Activated T-helper 1 cell treated with anti-CD3 and anti-CD28 coated beads, Interleukin-2, amount 50 U/mL, for 16 hours (primary cell): ENCODE measurements at places on chromosomes 6 and 20.

DNA sequence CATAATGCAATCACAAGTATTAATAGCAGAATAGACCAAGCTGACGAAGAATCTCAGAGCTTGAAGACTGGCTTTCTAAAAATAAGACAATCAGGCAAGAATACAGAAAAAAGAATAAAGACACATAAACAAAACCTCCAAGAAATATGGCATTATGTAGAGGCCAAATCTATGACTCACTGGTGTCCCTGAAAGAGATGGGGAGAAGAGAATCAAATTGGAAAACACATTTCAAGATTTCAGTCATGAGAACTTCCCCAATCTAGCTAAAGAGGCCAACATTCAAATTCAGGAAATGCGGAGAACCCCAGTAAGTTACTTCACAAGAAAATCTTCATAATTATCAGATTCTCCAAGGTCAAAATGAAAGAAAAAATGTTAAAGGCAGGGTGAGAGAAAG is 69.0 kb upstream of the PDE7B start:
- no peak for DNase-seq

GRCh38 chr6:170371080-170371479 is 64.5 kb downstream of the FAM120B start:
- no peak for DNase-seq

DNA sequence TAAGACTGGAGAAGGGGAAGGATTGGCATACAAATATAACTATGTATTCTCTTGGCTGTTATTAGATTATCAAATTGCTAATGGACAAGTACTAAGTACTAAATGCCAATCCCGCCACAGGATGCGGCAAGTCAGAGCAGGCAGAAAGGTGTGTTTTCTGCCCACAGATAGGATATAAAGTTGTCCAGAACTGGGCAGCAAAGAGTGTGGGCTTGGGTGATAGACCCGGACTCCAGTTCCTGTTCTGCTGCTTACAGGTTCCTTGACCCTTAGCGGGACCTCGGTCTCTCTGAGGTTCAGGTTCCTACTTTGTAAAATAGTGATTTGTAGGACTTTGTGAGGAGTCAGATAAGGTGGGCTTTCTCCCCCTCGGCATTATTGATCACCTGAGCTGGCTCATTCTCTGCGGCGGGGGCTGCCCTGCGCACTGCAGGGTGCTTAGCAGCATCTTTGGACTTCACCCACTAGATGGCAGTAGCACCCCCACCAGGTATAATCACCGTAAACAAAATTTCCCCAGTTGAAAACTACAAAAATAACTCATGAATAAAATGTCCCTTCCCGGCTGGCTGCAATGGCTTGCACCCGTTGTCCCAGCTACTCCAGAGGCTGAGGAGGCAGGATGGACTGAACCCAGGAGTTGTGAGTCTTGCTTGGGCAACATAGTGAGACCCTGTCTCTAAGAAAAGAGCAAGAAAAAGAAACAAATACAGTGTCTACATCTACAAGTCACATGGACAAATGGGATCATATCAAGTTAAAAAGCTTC is 193.1 kb downstream of the DOK5 start:
- DNase-seq = no peak

- no peak for DNase-seq
These were observed 658 bp downstream of the CUL7 start for GRCh38 chr6:43052842-43053544.

DNA sequence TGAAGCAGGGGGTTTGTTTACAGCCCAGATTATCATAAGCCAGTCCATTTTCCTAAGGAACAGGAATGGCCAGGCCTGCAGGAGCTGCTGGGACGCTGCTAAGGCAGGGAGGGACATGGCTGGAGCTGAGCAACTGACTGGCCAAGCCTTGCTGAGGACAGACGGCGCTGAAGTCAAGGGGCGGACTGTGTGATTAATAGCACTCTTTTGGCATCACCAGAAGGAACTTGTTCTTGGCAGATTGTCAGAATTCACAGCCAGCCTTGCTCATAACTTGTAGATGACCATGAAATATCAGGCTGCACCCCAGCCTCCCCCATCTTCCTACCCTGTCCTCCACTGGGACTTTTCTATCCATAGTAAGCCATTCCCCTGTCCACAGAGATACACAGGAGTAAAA is 218.8 kb upstream of the RNF24 start:
- DNase-seq = no peak

DNA sequence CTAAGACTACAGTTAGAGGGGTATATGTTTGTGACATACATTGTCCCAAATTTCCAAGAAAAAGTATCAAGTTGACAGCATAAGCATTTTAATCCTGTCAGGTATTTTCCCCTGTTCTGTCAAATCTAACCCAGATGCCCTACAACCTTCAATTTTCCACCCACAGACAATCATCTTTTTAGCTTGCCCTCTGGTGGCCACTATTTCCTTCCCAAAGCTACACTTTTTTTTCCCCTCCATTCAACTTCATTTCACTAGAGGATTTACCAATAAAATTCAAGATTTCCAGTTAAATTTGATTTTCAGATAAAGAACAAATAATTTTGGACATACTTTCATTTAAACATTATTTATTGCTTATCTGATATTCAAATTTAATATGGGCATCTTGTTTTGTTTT is 286.6 kb downstream of the TENT5A start:
- DNase-seq = no peak

DNA sequence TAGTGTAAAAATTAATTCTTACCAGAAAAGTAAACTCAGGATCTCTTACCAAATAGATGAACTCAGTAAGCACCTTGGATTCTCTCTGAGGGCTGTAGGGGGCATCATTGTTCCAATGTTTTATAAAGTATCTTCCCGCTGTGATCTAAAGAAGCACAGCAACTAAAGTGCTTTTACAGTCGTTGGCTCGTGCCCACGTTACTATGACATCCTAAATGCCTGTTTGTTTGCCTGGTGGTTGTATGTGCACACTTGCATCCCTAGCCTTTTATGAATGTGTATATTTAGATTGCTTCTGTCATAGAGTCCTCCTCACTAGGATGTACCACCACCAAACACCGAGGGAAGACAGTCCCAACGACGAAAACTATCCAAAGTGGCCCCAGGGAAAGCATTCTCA is 34.5 kb downstream of the SLX4IP start:
- DNase-seq = no peak

- no peak for DNase-seq
These were observed 183.2 kb upstream of the BMP5 start for GRCh38 chr6:56058636-56059035.

- no peak for DNase-seq
These were observed 43.1 kb downstream of the SLC17A5 start for GRCh38 chr6:73610444-73611275.

DNA sequence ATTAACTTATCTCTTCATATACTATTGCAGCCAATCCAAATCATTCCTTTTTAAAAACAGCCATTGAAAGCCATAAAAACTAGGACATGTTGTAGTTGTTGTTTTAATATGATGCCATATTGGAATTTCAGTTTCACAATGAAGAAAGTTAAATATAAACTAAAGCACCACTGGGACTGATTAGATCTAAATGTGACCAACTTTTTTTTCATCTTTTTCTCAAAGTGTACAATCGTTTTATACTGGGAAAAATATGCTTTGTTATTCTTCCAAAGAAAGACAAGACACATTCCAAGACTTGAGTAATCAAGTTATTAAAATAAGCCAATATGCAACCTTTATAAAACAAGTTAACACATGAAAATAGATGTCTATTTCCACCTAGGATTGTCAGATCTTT is 68.5 kb downstream of the THEMIS start:
- DNase-seq = no peak

GRCh38 chr6:126890055-126890454 is 228.4 kb upstream of the RSPO3 start:
- no peak for DNase-seq

DNA sequence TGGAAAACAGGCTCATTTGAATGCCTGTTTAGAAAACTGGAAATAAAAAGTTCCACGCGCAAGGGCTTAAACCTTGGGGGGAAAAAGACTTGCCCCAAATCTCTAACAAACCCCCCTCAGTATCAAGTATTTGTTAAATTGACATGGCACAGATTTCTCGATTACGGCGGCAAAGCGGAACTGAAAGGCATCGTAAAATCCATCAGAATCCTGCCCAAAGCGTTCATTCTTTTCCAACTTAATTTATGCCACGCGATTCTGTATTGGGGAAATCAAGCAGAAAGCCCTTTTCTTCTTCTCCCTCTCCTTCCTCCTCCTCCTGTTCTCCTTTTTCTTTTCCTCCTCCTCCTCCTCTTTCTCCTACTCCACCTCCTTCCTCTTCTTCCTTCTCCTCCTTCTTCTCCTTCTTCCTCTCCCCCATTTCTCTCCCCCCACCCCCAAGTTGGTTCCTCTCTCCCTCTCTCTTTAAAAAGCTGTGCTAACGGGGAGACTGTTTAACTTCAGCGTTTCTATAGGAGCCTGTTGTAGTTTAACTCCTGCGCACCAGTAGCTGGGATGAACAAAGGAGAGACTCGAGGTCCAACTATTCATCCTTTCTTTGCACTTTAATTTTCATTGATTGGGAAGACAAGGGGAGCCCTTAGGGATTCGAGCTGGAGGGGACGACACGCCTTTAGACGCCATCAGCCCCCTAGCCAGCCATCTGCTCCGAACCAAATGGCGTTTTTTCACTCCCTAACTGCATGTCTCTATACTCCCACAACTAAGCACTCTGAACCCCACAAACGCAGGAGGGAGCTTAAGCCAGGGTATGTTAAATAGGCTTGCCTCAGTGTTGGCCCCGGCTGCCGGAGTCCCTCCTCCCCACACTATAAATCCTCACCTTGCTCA is 2.7 kb upstream of the DLL1 start:
- no peak for DNase-seq

GRCh38 chr6:36339146-36339545 is 2.5 kb upstream of the BNIP5 start:
- DNase-seq = no peak

DNA sequence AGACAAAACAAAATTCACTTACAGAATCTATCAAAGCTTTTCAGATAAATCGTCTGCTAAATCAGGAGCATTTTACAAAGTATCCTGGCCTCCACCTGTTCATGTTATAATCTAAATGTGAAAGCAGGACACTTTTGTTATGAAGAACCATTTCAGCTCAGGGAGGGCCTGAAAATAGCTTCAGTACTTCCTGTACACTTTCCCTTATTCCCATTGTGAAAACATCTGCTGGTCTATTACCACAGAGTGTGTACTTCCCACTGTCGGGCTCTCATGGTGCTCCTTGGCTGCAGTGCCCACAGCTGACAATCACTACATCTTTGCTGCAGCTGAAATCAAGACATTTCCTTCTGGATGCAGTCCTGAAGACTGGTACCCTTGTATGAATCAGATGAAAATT is 128.1 kb downstream of the OPRM1 start:
- DNase-seq = no peak

DNA sequence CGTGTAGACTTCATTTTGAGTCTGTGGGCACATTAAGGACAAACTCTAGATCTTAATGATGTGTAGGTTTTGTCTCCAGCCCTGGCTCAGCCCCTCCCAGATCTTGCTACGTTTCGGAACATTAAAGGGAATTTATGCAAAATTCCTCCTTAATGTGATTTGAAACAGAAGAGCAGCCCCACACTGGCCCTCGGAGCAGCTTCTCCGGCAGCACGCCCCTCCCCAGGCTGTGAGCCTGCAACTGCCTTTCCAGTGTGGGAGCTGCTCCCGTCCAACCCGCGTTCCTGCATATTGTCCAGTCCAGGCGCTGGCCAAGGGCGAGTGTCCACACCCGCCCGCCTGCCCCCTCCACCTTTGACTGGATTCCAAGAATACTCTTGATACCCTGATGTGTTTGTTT is 257.2 kb downstream of the TAF4 start:
- no peak for DNase-seq

DNA sequence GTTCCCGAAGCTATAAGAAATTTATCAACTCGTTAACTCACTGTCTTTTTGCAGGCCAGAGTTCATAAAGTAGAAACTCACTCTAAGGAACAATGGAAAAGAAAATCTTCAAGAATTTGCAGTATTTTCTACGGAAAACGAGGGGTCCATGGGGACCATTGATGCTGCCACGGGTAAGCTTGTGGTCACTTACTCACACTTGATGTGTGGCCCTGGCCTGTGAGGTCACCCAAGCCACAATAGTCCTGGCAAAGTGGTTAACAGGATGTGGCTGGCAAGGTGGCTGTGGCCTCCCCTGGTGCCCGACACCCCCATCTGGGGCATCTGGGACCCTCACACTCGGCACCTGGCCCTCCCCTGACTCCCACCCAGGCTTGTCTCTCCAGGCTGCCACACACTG is 123.4 kb downstream of the C6orf118 start:
- no peak for DNase-seq

GRCh38 chr6:169406804-169407203 is 153.2 kb upstream of the THBS2 start:
- DNase-seq = no peak

DNA sequence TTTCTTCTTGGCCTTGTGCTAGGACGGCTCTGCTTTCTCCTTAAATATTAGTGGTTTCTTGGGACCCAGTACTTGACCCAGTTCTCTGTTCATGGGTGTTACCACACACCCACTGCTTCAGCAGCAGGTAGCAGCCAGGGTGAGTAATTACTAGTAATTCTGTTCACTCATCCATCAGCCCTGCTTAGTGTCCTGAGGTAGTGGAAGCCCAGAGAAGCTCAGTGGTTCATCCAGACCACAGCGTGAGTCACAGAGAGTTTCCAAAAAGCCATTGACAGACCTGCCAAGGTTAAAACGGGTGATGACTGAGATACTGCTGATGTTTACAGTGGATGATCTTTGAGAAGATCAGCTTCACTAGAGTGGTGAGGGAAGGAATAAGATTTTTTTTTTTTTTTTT is 51.7 kb upstream of the HINT3 start:
- peak; percentile 30 for DNase-seq

- no peak for DNase-seq
These were observed 315.4 kb upstream of the SASH1 start for GRCh38 chr6:148027201-148027600.

- peak; percentile 21 for DNase-seq
These were observed 4.7 kb downstream of the GTSF1L start for GRCh38 chr20:43722153-43722505.

DNA sequence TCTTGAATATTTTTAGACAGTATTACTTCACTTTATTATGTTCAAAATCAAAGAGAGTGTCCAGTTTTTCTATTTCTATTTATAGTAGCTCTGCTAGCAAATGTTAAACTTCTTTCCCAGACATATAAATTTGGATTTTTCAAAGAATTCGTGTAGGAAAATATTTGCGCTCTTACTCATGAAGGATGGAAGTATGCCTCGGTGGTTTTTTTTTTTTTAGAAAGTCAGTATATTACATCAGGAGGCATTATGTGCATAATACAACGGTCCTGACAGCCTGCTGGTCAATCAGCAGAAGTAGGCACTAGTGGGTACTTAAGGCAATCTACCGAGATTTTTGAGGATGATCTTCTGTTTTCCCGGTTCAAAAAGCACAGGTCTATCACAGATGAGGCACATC is 249.3 kb downstream of the TBX18 start:
- no peak for DNase-seq

DNA sequence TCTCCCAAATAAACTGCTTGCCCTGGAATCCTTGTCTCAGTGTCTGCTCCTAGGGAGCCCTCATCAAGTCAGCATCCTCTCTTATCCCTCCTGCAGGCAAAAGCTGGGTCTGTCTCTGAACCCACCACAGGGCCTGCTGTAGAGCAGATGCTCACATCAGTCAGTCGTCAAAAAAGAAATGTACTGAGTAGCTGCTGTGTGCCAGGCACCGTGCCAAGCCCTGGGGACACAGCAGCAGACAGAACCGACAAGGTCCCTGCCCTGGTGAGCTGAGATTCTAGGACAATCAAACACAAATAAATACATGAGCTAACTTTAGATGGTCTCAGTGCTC is 68.5 kb downstream of the EYA2 start:
- DNase-seq = no peak

GRCh38 chr6:89984926-89985750 is 90.9 kb downstream of the GJA10 start:
- no peak for DNase-seq
